Stimulated activated CD4-positive, alpha-beta T cell treated with anti-CD3 and anti-CD28 coated beads, TNF-alpha, amount 100 ng/mL, for 48 hours (primary cell): ENCODE measurements at places on chromosomes 16 and 17.

DNA sequence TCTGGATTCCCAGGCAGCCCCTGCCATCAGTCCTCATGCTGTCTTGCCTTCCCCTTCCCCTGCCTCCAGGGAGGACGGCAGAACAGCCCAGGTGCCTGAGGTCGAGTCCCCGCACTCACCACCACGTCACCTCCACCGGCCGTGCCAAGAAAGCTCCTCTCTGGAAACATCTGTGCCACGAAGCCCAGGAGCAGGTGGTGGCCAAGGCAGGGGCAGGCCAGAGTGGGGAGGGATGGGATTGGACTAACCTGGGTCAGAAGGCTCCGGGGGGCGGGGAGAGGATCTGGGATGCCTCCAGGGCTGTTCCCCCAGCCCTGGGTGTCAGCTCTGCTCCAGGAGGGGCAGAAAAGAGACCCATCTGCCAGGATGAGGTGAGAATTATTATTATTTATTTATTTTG is 7.4 kb upstream of the DPEP1 start:
- no peak for DNase-seq

DNA sequence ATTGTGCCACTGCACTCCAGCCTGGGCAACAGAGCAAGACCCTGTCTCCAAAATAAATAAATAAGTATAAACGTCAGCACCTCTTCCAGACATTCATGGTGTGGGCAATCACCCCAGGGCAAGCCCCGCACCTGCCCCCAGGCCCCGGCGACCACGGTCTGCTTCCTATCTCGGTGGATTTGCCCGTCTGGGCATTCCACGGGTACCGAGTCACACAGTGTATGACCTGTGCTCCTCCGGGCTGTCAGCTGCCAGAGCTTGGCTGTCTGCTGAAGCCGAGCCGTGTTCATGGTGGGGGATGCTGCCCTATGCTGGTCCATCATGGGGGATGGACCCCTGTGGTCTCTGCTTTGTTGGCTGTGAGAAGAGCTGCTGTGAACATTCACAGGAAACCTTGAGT is 15.4 kb downstream of the CYBC1 start:
- no peak for DNase-seq

DNA sequence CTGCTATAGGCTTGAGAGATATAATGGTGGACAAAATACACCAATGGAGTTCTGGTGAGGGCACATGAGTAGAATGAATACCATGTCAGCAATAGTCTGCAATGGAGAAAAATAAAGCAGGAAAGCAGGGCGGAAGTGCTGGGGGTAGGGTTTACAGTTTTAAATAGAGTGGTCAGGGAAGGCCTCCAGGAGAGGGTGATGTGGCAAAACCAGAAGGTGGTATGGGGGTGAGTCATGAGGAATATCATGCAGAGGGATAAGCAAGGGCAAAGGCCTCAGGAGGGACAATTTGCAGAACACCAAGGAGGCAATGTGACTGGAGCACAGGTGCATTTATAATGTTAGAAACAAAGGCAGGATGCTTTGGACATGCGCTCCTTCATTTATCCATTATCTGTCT is 102.0 kb downstream of the ITFG1 start:
- no peak for DNase-seq

GRCh38 chr17:75096082-75096625 is 8.4 kb downstream of the SLC16A5 start:
- DNase-seq = no peak

DNA sequence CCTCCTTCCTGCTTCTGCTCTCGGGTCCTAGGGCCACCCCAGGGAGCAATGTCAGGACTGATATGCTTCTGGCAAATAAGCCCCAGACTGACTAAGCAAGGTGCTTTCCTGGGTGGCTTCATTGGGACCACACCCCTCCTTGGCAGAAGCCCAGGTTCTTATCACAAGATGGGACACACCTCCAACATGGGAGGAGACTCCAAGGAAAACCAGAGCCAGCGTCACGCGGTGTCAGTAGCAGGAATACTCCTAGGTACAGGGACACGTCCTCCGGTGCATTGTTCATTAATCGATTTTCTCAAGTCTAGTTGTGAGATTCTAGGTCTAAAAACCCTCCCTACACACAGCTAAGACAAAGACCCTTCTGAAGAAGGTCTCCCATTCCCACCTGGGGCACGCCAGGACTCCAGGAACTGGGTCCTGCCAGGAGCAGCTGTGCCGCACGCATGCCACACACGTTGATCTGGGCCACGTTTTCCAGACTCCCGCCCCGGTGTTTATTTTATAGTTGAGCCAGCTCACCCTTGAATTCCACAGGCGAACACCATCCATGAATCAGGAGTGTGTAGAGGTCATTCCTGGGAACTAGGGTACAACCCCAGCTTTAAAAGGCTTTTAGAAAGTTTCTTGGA is 30.8 kb downstream of the FA2H start:
- no peak for DNase-seq

GRCh38 chr17:73139296-73139695 is 25.5 kb upstream of the SSTR2 start:
- no peak for DNase-seq

DNA sequence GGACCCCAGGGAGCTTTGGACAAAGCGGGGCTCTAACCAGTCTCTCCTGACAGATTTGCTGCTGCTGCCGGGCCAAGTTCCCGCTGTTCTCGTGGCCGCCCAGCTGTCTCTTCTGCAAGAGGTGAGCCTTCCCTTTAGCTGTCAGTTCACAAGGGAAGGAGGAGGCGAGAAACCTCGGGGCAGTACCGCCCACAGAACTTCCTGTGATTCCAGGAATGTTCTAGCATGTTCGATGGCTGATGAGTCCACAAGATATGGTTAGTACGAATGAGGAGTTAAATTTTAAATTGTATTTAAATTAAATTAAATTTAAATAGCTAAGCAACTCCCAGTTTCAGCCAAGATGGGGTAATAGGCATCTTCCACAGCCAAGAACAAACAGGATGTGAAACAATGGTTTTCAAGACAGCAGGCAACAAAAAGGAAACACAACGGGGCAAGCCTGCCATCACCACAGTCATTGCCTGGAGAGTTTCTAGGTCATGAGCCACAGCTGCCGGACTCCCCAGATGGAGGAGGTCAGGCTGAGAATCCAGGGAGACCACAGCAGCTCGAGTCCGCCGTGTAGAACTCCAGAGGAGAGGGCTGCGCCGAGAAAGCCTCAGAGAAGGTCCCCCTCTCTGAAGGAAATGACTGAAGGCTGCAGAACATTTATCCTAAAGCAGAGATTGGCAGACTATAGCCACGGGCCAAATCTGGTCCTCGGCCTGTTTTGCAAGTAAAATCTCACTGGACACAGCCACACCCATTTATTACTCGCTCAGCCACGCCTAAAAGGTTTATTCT is 9.5 kb upstream of the TCF25 start:
- DNase-seq = no peak

DNA sequence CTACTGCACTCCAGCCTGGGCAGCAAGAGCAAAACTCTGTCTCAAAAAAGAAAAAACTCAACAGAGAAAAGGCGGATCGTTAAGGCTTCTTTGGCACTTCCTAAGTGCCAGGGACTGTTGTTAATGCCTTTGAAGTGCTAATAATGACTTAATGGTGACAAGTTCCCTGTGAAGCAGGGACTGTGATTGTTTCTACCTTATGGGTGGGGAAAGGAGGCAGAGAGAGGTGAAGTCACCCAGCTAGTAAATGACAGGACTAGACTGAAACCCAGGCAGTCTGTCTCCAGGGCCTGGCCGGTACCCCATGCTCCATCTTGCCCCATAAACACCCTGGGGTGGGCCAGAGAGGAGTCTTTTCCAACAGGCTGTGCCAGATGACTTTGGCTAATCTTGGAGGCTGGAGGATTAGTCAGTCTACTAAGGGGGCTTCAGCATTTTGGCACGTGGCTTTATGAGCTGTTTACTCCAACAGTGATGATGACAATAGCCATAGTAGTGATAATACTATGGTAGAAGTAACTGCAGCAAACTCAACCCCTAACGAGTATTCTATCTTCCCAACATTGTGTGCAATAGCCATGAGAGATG is 26.9 kb downstream of the ABCC1 start:
- no peak for DNase-seq
